Inflammatory macrophage (primary cell): ENCODE measurements at places on chromosomes 11 and 22.

- DNase-seq = no peak
Observed at GRCh38 chr11:40722179-40722795, 737.2 kb downstream of the LRRC4C start.

- DNase-seq = peak; percentile 56
Observed at GRCh38 chr11:17722000-17722643, 2.8 kb downstream of the MYOD1 start.

DNA sequence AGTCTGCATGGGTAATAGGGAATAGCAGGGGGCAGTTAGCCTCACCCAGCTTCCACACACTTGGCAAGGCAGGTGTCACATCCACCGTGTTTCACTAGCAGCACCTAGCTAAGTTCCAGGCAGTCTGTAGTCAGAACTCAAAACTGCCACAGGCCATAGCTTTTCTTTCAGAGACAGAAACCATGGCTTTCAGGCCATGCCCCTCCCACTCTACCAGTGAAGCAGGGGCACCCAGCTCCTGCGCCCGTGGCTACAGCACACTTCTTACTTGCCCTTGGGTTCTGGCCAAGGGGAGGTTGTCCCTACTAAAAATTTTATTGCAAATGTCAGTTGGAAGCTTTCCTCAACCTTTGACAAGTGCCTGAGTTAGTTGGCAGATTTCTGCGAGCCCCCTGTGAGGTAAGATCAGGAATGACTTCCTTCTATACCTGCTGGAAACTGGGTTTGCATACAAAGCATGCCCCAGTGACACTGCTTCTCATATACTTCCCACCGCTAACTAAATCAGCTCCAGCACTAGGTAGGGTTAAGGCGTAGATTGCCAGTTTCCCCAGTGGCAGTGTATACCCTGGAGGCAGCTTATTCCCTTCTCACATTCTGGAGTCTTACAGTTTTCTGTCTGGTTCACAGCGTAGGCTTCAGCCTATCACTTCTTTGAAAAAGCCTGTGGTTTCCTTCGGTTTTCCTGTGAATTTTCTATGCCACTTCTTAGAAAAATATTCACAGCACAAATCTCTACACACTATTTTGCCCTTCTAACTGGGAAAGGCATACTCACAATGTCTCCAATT, 139.0 kb upstream of the LUZP2 start:
- DNase-seq = no peak

- DNase-seq = peak; percentile 91
Observed at GRCh38 chr11:66386171-66387069, 14.9 kb upstream of the SLC29A2 start.
